Transverse colon (tissue), 4 donors: ENCODE measurements at places on chromosomes 3 and 15. TPM values are rescaled to one million over a fixed set of nuclear protein-coding genes. Genes with fewer than 3 reads are reported as not detected.

GRCh38 chr3:10757021-10757820 lies 58.8 kb upstream of the SLC6A11 start:
- DNase-seq, result no peak

The PEX5L gene
- not detected for total RNA-seq

The DNASE1L3 gene
- total RNA-seq, result 3.5 TPM

- no peak for DNase-seq
Observed at GRCh38 chr3:111325160-111325718, 216.8 kb upstream of the CD96 start.

GRCh38 chr3:31488475-31489017 lies 44.2 kb upstream of the STT3B start:
- no peak for DNase-seq

DNA sequence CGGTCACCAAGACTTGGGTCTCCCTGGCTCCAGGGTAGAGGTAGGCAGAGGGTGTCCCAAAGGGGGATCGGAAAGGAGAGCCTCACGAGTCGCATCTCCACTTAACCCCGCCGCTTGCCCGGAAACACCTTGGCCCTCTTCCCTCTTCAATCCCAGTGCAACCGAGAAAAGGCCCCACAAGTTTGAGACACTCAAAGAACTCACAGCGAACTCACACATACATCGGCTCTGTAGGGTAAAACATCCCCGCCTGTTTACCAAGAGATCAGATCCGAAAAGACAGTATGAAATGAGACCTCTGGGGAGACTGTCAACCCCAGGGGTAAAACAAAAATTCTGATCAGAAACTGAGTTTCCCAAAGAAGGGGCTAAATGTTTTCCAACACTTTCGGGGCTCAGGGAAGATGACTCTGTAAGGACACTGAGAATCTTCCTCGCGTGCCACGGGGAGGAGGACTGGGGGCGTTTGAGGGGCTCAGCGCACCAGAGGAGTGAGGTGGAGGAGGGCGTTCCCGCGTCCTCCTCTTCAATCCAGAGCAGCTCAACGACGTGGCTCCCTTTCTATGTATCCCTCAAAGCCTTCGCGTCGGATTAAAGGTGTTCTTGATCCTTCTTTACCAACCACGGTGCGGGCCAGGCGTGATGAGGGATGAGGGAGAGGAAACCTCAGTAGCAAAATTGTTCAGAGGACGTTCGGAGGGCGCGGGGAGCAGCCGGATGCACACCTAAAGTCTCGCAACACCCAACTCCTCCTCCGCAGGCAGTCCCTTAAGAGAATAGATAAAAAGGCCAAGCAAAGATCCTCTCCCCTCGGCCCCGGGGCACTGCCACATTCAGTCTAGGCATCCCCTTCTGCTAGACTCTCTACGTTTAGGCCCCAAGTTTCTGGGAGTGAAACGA lies 3.7 kb downstream of the WNT5A start:
- no peak for DNase-seq

DNA sequence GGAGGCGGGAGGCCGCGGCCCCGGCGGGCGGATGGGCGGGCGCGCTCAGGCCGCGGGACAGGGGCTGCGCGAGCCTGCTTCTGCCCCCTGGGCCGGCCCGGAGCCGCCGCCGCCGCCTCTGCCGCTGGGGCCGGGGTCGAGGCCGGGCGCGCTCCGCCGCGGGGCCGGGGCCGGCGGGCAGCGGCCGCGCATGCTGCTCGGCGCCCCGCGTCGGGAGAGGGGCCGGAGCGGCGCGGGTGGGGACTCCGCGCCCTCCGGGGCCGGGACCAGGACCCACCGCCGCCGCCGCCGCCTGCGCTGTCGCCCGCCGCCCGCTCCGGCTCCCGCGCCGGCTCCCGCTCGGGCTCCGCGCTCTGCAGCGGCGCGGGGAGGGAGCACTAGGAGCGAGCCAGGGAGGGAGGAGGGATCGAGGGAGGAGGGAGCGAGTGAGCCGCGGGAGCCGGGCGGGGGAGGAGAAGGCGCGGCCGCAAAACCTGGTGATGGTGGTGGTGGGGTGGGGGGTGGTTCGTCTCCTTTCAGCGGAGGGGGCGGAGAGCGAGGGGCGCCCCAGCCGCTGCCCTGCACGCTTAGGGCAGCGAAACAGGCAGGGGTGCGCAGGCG lies at the start of gene LINGO1:
Gene LINGO1, minus strand, starts transcription at position 379 of the 600 bp plus-strand sequence. CDS start 597 bp downstream, outside the sequence.
- DNase-seq, result no peak

- no peak for DNase-seq
Observed at GRCh38 chr3:22565393-22565792, 637.7 kb upstream of the UBE2E2 start.

The SLCO3A1 gene
- 66.2 TPM for total RNA-seq

DNA sequence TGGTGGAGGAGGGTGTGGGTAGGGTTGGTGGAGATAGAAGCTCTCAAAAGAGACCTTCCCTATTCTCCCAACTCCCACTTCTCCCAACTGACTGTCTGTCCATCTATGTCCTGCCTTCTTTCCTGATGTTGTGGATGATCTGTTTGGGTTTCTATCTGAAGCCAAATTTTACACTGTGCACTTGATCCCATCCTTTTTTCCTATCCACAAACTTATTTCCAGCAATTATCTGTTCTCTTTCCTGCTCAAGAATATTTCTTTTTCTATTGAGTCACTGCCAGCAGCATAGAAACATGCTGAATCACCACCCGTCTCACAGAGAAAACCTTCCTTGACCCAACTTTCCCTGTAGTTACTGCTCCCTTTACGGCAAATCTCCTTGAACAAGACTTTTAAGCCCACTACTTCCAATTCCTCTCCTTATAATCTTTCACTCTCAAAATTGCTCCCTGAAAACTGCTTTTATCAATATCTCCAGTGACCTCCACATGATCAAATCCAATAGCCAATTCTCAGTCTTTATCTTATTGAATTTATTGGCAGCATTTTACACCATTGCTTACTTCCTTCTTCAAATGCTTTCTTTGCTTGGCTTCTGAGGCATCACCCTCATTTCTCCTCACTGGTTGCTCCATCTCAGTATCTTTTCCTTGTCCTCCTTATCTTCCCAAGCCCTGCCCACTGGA lies 141.2 kb upstream of the SLC7A14 start:
- no peak for DNase-seq

DNA sequence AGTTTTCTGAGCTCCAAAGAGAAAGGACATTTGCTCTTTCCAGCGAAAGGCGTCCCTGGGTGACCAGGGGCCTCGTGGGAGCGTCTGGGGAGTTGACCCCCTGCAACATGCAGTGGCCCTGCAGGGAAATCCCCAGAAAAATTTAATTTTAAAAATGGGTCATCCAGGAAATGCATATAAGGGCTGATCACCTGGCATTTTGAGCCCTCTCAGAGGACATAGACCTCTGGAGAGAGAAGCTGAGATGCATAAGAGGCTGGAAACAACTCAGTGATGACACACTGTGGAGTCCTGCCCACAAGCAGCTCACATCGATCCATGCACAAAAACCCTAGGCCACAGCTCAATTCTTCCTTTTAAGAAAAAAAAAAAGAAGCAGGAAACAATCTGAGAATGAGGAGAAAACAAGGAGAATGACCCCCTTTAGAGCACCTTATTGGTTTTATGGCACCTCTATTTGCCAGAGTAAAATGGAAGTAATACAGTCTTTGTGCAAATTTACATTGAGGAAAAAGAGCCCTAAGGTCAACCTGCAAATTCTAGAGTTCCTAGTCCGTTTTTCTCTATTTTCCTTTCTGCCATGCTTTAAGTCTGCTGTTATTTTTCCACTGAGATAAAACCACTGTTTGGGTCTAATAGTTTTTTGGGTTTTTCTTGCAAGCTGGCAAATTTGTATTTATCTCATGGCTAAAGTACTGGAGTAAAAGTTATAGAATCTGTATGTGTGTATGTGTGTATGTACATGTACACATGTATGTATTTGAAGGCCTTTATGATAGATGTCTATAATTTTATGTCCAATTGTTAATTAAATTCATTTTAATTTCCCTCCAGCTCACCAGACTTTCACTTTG lies 6.9 kb upstream of the BDH1 start:
- DNase-seq, result no peak

GRCh38 chr3:60630953-60631352 lies 620.3 kb downstream of the FHIT start:
- no peak for DNase-seq

GRCh38 chr15:30979457-30979856 lies 12.0 kb downstream of the MTMR10 start:
- DNase-seq, result no peak

- no peak for DNase-seq
Observed at GRCh38 chr3:125042725-125043406, 12.9 kb downstream of the HEG1 start.

DNA sequence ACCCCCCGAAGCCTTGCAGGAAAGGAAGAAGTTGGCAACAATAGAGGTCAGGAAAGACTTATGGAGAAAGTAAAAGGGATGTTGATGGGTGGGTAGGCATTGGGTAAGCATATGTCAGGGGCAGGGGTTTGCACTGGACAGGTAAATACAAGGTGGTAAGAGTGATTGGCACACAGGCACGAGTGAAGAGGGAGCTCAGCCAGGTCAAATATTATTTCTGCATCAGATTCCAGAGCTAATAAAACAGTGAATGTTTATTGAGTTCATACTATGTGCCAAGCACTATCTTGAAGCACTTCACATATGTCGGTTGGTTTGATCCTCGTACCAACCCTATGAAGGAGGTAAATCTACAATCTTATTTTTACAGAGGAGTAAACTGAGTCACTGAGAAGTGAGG lies 6.6 kb downstream of the CLSTN2 start:
- no peak for DNase-seq

DNA sequence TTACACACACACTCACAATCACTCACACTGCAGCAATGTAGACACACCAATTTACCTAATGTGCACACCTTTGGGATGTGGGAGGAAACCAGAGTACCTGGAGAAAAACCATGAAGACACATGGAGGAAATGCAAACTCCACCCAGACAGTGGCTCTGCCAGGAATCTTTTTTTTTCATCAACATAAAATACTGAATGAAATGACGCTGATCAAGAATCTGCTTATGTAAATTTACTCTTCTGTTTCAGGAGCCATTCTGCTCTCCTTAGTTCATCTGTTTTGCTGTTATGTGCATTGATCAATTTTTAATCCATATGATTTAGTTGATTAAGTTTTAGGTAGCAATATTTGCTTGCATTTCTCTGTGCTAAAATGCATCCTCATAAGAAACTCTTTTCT lies 414.2 kb upstream of the CCDC54 start:
- no peak for DNase-seq

- no peak for DNase-seq
Observed at GRCh38 chr15:27601239-27601960, 497.7 kb downstream of the OCA2 start.

The PLAAT1 gene
- total RNA-seq, result not detected

DNA sequence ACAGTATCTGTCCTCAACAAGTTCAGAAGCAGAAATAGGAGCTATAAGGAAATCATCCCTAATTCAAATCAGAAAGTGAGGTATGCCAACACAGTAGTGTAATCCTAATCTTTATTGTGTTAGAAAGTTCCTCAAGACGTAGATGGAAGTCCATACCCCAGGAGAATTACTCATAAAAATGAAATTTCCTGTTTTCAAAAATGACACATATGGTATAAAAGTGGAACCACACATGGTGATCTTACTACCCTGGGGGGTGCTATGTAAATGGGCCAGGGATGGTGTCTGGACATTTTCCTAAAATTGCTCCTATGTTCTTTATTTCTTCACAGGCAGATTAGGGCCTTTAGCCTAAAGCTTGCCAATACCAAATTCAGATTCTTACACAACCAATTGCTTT lies 204.1 kb downstream of the ARRDC4 start:
- no peak for DNase-seq

The NEO1 gene
- total RNA-seq, result 160 TPM

DNA sequence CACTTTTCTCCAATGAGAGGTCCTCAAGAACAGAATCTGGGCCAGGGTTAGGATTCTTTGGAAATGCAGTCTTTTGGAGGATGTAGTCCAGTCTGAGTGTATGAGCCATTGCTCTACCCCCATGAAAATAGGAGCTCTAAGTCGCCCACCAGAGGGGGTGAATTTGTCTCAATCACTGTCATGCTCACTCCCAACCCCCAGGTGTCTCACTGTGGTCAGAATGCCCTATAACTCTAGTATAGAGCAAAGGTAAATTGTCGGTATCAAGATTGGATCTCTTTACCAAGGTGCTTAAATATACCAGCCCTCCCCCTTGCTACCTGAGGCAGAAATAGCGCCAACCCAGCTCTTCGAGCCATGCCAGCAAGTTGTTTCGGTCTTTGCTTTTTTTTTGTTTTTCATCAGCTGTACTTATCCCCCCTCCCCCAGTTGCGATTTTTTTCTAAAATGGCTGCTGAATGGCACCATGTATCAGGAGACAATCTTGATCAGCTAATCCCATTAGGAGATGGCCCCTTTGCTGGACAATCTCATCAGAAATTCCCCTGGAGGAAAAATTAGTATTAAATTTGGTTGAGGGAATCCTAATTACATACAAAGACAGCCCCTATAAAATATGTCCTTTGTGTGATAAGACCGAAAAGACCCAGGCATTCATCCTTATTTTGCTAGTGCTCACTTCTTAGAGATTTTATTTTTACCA lies 130.7 kb downstream of the EBLN2 start:
- no peak for DNase-seq

DNA sequence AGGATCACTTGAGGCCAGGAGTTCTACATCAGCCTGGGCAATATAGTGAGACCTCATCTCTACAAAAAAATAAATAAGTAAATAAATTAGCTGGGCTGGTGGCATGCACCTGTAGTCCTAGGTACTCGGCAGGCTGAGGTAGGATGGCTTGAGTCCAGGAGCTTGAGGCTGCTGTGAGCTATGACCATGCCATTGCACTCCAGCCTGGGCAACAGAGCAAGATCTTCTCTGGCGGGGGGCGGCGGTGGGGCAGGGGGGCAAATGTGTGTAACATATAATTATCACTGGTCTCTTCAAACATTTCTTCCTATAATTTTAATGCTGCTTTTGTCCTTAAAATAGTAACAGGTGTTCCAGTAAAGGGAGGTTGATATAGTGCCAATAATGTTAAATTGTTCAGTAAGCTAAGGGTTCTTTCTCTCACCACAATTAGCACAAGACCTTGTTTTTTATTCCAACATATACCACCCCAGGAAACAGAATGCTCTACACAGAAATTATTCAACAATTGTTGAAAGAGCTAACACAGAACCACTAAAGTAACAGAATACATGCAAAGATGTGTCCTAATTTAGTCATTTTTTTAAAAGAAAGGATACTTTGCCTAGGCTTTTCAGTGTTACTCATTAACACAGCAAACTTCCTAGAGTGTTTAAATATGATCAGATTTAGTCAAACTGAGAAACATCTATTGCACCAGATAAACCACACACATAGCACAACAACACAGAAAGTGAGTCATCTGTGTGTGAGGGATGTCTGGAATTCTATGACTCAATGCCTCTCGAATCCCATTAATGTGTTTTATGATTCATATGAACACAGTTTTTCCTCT lies 29.1 kb downstream of the ANKRD28 start:
- no peak for DNase-seq

The ATP13A4 gene
- 8.2 TPM for total RNA-seq
